ENCODE measurements at places on chromosomes 1 and 21.

GRCh38 chr1:228321435-228321834, 85.2 kb downstream of the TRIM11 start:
- no peak for DNase-seq

DNA sequence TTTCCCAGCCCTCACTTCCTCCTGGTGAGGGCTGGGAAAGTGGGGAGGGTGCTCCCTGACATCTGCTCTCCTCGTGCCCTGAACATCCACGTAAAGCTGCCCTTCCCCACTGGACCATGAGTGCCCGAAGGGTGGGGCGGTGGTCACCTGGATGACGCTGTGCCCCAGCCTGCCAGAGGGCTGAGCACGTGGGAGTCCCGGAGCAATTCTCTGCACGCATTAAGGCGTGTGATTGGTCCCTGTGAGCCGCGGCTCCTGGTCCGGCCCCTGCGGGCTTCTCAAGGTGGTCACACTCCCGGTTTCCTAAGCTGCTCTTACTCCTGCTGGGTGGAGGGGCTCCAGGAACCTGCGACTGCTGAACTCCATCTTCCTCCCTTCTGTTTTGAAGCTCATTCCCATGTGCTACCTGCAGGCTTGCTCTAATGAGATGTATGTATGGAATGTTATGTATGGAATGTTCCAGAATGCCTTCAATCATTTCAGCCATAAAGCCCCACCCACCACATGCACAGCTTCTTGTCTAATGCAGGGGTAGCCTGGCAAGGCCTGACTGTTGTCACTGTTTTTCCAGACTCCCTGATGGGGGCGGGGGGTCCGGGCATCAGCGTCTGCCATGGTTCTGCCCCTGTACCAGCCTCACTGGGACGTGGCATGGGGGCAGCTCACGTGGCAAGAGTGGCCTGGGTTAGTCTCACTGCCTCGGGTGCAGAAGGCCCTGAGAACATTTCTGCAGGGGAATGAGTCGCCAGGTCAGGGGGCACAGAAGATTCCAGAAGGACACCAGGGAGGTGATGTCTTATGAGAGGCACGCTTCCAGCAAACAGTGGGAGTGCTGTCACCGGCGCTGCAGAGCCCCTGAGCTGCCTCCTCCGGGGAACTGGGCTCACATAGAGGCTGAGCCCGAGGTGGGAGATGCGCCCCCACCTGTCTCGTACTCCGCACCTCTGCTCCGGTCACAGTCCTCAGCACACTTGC, 19.4 kb downstream of the KRTAP10-1 start:
- DNase-seq: no peak

- no peak for DNase-seq
Measured at GRCh38 chr1:29821605-29822004, 585.3 kb downstream of the PTPRU start.

DNA sequence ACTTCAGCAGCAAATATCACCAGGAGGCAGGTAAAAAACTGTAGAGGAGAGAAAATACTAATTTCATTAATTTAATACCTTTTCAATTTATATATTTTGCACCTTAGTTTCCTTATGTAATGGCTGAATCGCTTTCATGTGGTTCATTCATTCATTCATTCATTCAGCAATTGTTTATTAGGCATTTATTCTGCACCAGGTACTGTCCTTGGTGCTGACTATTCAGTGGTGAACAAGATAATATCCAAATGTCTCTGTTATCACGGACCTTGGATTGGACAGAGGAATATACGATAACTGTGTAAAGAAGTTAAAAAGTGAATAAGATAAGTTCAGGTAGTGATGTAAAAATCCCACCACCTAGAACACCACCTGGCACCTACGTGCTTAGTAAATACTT, 28.8 kb downstream of the TSPAN2 start:
- DNase-seq: no peak

DNA sequence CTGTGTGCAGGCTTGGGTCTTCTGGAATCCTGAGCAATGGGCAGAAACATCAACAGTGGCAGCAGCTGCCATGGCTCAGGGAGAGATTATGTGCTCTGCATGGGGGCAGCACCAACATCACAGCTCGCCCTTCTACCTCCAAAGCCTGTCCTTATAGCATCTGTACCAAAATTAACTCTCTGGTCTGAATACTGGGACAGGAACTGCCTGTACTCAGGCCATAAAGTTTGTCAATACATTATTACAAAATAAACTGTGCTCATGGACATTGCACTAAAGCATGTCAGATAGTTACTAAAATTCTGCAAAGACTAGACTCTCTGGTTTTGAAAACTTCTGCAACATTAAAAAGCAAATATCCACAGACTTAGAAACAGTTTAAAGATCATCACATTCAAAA, 91.6 kb downstream of the ZC3H11B start:
- DNase-seq: no peak

- DNase-seq: no peak
Measured at GRCh38 chr1:11594222-11594621, 60.0 kb downstream of the FBXO2 start.

Data from activated T-cell treated with anti-CD3 and anti-CD28 coated beads for 48 hours (primary cell).